Neural crest cell (in vitro differentiated cells): ENCODE measurements at places on chromosomes 7 and 10. TPM values are rescaled to one million over a fixed set of nuclear protein-coding genes. Genes with fewer than 3 reads are reported as not detected.
A peak's percentile ranks its signal among the peaks of the same experiment; 100 is the strongest.

The RBP3 gene
- not detected in 2 replicates for total RNA-seq

The AGAP6 gene
- total RNA-seq: 16.4 and 18.1 TPM in 2 replicates

The GRID2IP gene
- total RNA-seq: 0.54 and 0.61 TPM in 2 replicates

The NUTM2A gene
- total RNA-seq: 3.0 and 3.7 TPM in 2 replicates

DNA sequence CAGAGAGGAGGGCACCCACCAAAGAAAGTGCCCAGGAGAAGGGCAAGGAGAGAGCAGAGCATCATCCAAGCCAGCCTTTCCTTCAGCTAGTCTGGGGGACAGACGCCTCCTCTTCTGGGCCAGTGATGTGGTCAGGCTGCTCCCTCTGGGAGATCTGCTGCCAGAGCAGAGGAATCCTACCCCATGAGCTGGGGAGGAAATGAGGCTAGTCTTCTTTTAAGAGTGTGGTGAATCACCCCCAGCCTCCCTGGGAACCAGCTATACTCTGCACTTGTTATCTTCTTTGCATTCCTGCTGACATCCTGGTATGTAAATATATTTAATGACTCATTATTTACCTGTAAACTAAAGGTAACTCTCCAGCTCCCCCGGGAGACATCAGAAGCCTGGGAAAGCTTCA, 41.6 kb upstream of the EPHB6 start:
- no peak for DNase-seq

GRCh38 chr7:11833431-11833830, 1.4 kb upstream of the THSD7A start:
- no peak for DNase-seq

- DNase-seq: no peak
Measured at GRCh38 chr10:126640401-126640800, 30.1 kb downstream of the C10orf90 start.

GRCh38 chr10:120174491-120174890, 282.0 kb downstream of the SEC23IP start:
- DNase-seq: no peak

- DNase-seq: no peak
Measured at GRCh38 chr7:67523713-67524112, 527.1 kb downstream of the TYW1 start.

DNA sequence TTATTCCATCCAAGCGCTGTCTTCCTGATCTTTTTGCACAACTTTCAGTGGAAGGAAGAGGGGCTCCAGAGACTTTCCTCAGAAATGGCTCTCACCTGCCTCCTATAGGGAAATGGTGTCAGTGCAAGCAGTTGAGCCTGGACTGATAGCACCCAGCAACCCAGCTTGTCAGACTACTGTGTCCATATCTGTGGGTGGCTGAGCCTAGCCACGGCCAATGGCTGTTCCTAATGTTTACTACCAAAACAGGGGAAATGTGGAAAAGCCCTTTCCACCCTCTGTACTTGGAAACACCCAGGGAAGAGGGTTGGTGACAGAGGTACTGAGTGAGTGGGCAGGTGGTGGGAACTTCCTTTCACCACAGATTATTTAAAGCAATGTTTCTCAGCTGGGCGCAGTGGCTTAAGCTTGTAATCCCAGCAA, 4.3 kb upstream of the YKT6 start:
- peak; percentile 52 for DNase-seq

DNA sequence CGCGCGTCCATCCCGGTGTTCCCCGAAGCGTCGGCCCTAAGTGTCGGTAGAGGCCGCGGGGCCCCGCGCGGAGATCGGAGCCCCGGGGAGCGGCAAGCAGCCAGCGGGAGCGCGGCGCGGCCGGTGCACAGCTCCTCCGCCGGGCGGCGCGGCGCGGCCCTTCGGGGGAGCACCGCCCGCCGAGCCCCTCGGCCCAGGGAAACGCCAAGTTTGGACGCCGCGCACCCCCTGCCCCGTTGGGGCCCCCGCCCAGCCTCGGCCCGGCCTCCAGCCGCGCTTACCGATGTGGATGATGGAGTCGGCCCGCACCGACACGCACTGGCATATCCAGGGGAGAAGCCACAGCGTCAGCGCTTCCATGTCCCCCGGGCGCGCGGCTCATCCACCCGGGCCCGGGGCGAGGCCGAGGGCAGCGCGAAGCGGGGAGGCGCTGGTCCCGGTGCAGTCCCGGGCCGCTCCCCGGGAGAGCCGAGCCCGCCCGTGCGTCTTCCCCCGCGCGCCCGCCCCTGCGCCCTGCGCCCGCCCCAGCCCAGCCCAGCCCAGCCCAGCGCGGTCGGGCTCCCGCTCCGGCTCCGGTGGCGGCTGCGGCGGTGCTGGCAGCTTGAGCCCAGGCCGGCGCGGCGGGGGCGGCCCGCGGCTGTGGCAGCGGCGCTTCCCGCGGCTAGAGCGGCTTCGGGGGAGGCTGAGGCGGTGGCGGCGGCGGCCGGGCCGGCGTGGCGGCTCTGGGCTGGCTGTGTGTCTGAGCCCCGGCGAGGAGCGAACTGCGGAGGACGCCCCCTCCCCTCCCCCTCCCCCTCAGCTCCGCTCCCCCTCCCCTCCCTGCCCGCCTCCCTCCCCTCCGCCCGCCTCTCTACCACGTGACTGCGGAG, at the start of gene GRID1:
TSS of gene GRID1 (minus strand) at position 763 of the 869 bp plus-strand sequence.
- DNase-seq: no peak

GRCh38 chr7:135970682-135971365, 6.3 kb downstream of the MTPN start:
- no peak for DNase-seq

DNA sequence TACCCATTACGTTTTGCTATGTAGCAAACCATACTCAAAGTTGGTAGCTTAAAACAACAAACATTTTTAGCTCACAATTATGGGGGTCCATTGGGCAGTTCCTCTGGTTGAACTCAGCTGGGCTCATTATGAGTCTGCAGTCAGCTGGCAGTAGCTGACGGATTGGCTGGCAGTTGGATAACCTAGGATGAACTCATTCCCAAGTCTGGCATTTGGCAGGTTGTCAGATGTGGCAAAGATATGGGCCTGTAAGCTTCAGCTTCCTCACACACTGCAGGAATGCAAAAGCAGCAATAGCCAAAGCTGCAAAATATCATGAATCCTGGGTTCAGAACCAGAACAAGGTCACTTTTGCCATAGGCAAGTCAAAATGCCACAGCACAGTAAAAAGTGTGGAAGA, 412.2 kb upstream of the SORCS1 start:
- DNase-seq: no peak
